GM23338 (cell line): ENCODE measurements at places on chromosomes 6 and 20. TPM values are rescaled to one million over a fixed set of nuclear protein-coding genes. Genes with fewer than 3 reads are reported as not detected.

GRCh38 chr20:59163631-59164530, at the start of gene ZNF831:
Gene ZNF831 (plus strand): TSS chr20:59163821. CDS start chr20:59191020, 27,199 bp downstream.
- no peaks in the 10 kb centered on the region for H3K27me3 ChIP-seq
- H3K4me3 ChIP-seq = no peak within 1 kb of the TSS
- DNase-seq = no peak
- no peaks in the 10 kb centered on the region for H3K36me3 ChIP-seq
- H3K4me1 ChIP-seq = no peaks in the 10 kb centered on the region

- DNase-seq = no peak
- no peak overlapping the region for H3K4me3 ChIP-seq
- no peak overlapping the region for H3K27ac ChIP-seq
- no peaks in the 10 kb centered on the region for H3K36me3 ChIP-seq
- H3K27me3 ChIP-seq = no peaks in the 10 kb centered on the region
These were observed 9.0 kb upstream of the PLCB4 start for GRCh38 chr20:9059931-9060330.

DNA sequence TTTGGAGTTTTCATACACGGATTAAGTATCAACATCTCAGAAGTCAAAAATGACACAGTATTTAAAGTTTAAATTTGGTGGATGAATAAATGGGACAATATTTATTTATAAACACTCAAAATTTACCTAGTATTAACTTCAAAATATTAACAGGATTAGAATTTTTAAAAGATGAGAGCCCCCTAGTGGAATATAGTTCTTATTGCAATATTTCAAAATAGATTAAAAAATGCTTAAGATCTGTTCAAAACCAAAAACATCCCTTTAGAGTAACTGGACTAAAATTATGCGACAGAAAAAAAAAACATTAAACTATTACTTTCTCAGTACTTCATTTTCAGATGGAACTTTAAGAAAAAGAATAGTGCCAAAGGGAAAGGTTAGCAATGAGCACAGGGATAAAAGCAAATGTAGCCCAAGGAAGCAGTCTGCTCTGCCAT, 56.6 kb downstream of the SNX14 start:
- H3K36me3 ChIP-seq = no peaks in the 10 kb centered on the region
- no peaks in the 10 kb centered on the region for H3K27me3 ChIP-seq
- H3K4me3 ChIP-seq = no peak overlapping the region
- no peak overlapping the region for H3K27ac ChIP-seq
- no peak for DNase-seq

APOBEC2 gene
- not detected in 2 replicates for total RNA-seq

TCF15 gene
- total RNA-seq = 2.0 and 3.8 TPM in 2 replicates
